ENCODE measurements at places on chromosomes 1 and 21.

- no peak for DNase-seq
These were observed 50.2 kb downstream of the SLC25A24 start for GRCh38 chr1:108149796-108150467.

DNA sequence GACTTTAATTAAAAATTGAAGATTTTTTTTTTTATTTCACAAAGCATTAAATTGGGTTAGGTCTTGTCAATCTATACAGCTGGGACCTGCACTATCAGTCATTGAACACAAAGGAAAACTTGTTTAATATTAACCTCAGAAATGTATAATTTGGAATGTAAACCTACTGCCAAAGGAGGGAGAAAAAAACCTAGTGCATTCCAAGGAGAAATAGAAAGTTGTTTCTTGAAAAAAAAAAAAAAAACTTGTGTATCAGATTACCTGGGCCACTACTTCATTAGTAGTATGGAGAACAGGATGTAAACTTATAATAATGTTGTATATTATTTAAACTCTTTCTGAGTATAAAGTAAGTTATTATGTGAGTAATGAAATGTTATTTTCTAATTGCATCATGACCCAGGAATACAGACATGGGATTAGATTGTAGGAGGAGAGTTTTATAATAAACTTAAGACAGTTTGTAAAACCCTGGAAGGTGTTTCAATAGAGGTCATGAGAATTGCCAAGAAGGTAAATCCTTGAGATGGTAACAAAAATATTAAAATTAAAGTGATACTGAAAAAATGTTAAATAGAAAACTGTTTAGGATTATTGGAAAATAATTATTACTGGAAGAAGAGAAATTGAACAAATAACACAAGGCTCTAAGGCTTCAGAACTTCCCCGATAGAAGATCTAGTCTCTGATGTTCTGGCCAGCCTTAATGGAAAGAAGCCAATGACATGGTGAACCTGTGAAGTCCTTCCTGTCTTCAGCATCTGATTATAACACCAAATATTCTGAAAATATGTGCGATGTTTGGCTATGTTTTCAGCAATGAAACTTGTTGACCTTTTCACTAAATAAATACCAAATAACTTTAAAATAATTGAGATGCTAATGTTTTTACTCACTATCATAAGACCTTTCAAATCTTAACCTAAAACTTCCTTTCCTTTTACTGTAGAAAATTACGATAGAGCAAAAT lies 412.8 kb upstream of the LYPLAL1 start:
- no peak for DNase-seq

DNA sequence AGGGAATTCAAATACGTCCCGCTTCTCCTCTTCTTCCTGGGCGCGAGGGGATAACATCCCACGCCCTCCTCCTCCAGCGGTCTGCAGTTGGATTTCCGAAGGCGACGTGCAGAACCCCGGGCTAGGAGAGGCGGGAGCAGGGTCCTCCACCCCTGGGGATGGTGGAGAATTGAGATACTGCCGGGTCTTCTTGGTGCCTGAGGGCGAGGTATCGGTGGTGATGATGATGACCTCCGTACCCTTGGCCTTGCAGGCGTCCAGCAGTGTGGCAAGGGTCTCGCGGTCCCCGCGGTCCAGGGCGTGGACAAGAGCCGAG lies 3.2 kb upstream of the LIX1L start:
- no peak for DNase-seq

DNA sequence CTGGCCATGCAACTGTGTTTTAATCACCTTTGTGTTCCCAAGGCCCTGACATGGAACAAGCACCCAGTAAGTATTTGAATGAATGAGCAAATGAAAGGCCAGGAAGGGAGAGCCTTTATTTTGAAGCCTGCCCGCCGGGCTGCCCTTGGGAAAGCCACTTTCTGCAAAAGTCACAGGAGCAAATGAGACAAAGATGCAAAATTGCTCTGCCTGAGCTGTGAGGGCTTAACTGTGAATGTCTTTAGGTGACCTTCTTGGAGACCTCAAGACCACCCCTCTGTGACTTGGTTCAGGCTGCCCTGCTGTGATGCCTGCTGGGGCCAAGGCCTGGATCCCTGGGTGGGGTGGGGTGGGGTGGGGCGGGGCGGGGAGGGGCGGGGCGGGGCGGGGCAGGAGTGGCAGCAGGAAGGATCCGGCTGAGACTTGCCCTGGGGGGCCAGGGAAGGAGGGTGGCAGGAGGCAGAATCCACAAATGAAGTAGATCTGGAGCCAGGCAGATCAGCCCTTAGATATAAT lies 54.0 kb downstream of the RUNX3 start:
- no peak for DNase-seq
